ENCODE measurements at places on chromosomes 2 and 18.

DNA sequence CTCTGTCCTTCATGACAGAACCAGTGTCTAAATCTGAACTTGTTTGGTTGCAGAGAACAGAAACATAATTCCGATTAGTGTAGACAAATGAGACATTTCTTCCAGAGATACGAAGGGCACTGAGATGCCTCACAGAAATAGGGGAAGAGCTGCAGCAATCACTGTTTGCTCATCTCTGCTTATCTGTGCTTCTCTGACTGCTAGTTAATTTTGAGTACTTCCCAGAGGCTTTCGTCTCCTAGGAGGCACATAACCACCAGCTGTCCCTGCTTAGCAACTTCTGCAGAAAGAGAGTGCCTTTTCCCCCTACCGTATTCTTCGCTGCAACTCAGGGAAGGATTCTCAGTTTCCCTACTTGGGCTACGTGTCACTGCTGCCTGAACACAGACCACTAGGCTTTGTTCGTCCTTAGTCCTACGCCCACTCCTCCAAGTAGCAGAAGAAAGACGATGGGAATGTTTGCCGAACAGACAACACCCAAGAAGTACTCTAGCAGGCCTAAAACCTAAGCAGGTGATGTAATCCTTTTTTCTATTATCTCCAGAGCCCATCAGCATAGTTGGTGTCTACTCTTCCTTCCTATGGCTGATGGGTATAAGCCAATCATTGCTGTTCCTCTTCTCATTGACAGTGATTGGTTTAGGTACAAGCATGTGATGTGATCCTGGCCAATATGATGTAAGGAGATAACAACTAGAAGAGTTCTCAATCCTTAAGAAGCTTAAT is 63.6 kb downstream of the TNP1 start:
- no peak for DNase-seq

GRCh38 chr2:47741101-47741500 is 41.8 kb upstream of the MSH6 start:
- no peak for DNase-seq

DNA sequence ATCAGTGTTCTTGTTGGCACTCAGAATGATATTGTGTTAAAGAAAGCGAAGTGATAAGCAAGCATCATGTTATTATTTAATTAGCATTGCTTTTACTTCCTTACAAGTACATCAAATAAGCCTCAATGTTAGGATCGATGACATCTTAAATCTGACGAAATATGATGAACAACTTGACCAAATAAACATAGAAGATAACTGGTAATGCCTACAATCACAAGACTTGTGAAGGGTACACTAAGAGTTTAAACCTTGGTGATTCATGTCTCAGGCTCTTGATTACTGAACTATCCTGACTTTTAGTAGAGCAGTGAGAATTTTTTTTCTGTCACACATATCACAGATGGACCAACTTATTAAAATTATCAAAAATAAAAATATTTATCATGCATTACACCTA is 500.8 kb upstream of the ZEB2 start:
- DNase-seq: no peak

GRCh38 chr2:36539631-36540030 is 58.3 kb downstream of the FEZ2 start:
- no peak for DNase-seq

- no peak for DNase-seq
These were observed 306.0 kb downstream of the BCL11A start for GRCh38 chr2:60247471-60247870.

DNA sequence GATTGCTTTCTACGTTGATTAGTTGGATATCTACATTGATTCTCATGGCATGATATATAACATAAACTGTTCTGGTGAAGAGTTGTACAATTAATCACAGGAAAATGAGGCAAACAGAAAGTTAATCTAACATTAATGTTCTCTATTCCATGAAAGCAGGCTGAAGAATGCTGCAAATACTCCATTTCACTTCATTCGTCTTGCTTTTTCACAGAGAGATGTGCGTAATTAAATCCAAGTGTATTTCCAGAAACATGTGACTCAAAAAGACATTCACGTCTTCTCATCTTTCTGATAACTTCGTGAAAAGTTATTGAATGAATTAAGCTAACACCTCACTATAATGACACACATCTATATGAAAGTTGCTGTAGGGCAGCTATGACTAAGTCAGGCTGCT is 1471.5 kb downstream of the DPP10 start:
- no peak for DNase-seq

- no peak for DNase-seq
These were observed 12.5 kb upstream of the INPP5D start for GRCh38 chr2:233047667-233048066.

DNA sequence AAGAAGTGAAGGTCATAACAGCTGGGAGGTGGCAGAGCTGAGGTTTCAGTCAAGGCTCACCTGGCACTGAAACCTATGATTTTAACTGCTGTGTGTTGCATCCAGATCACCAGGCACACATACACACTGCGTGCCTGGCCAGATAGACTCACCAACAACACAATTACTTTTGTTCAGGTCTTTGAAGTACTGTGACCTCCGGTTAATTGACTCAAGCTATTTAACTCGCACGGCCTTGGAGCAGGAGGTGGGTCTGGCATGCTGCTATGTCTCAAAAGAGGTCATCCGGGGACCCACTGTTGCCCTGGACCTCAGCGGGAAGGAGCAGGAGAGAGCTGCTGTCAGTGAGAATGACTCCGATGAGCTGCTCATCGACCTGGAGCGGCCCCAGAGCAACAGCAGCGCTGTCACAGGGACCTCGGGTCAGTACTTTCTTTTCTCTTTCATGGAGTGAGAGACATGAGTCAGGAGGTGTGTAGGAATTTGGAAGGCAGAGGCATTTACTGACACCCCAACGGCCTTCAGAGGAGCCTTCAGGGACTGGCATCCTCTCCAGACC is 104.1 kb downstream of the ESCO1 start:
- DNase-seq: no peak

DNA sequence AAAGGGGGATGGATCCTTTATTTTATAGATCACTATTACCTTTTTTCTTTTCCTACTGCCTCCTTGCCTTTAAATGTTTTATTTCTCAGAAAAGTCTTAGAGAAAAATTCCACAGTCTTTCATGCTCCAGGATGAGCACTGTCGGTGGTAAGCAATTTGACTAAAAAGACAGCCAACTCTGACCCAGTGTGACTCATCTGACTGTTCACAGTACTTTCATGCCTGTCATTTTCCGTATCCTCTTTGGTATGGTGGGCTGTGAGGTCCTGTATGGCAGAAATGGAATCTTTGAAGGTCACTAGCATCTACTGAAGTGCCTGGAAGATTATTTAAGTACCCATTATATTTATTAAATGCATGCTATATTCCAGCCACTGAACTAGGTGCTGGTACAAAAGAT is 2.1 kb upstream of the RFTN2 start:
- no peak for DNase-seq

DNA sequence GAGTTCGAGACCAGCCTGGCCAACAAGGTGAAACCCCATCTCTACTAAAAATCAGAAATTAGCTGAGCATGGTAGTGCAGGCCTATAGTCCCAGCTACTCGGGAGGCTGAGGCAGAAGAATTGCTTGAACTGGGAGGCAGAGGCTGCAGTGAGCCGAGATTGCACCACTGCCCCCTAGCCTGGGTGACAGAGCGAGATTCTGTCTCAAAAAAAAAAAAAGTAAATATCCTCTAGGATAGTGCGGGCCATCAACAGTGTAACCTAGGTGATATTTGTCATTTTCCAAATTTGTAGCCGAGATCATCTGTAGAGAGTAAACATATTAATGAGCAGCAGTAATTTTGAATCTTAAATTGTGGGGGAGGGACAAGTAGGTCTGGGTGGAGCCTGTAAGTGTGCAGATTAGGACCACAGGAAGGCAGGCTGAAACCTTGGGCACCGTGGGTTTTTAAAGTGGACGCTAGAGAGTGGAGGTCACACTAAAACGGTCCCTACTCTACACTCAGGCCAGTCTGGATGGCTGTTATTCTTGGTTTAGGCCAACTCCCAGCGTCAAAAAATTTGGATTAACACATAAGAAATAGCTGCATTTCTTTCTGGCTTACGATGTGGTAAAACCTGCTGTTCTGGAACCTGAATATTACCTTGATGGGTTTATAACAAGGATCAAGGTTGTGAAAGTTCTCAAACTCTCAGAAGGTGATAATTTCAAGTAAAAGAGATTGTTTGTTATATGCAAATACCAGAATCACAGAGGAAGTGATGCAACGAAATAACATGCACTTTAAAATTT is 22.7 kb upstream of the TET3 start:
- no peak for DNase-seq

DNA sequence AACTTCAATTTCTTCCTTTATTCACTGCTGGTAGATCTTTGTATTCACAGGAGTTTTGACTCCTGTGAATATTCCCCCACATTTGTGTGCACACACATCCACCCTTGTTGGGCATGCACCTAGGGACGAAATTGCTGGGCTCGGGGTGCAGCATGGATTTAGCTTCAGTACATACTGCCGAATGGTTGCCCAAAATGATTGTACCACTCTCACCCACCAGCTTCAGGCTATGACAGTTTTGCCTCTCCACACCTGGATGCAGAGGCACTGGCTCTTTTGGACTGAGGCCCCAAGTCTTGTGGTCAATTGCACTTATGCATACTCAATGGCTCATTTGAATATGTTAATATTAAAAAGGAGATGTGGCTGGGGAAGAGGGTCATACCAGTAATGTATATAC is 65.1 kb upstream of the ODC1 start:
- no peak for DNase-seq

DNA sequence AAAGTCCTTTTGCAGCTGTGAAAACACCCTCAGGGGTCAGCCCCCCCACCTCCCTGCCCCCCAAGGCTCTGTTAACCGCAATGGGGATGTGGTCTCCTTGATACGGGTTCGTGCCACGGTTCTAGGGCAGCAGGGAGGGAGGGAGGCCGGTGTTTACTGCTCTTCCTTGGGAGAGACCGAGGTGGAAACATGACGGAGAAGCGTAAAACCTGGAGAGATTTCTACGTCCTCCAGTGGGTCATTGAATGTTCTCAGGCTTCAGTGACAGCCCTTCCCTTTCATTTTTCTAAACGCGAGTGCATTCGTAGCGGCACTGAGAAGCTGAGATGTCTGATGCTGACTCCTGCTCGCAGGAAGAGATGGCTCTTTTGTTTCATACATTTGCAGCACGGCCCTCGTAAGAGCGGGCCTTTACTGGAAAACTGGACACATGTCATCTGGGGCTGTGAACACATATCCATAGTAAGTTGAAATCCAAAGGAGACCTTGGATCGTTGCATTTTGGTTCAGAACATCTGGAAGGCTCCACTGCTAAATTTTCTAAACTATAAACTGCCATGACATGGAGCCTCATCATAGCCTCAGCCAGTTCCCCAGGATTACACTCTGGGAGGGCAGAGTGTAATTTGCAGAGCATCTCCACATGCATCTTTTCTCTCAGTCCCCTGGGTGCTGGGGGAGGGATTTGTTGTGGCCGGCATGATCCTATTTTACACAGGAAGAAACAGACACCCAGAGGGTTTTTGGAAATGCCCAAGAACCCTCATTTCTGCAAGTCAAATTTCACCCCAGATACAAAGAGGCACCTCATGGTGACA is 40.6 kb upstream of the HDAC4 start:
- no peak for DNase-seq

DNA sequence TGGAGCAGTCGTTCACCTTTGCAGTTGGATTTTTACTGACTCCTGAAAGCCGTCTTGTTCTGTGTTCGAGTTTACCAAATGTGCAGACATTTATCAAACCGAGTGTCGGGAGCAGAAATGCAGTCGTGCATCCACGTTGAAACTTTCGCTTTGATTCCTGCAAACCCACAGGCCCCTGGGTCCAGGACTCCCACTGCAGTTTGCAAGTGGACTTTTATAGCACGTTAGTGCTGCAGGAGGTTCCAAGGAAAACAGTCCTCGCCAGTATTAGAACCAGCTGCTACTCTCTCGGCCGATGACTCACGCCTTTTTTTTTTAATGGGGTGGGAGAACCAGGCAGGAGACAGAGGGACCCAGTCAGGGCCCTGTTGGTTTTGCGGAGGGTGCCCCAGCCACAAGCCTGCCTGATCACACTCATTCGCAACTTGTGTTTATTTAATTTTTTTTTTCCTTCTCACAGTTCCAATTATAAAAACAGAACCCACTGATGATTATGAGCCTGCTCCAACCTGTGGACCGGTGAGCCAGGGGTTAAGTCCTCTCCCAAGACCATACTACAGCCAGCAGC is 90.1 kb downstream of the NFATC1 start:
- no peak for DNase-seq

- DNase-seq: no peak
These were observed 727 bp upstream of the TTLL4 start for GRCh38 chr2:218709908-218710307.

DNA sequence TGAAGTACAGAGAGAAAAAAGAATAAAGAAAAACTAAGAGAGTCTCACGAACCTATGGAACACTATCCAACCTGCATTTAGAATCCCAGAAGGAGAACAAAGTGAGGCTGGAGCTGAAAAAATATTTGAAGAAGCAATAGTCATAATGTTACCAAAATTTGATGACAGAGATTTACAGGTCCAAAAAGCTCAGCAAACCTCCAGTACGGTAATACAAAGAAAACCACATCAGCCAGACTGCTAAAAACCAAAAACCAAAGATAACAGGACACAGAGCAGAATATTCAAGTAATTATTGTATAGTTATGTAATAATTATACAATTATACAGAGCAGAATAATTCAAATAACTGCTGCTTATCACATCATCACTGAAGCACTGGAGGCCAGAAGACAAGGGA is 23.7 kb downstream of the ATL2 start:
- DNase-seq: no peak

GRCh38 chr2:106541333-106541732 is 54.2 kb downstream of the CD8B2 start:
- DNase-seq: no peak

DNA sequence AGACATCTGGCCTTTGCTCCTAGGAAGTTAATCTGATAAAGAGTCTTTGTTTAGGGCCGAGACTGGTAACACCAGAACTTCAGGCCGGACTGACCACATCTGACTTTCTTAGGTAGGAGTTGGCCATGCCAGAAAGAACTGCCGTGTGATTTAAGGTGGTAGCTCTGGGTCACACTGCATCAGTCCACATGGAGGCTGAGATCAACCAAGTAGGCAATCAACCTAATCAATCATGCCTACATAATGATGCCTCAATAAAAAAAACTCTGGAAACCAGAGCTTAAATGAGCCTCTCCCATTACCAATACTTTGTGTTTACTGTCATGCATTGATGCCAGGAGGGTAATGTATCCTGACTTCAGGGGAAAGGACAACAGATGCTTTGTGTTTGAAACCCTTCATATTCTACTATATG is 44.1 kb upstream of the ORC2 start:
- DNase-seq: no peak

- DNase-seq: no peak
These were observed 29.9 kb downstream of the PELI1 start for GRCh38 chr2:64114063-64114911.

DNA sequence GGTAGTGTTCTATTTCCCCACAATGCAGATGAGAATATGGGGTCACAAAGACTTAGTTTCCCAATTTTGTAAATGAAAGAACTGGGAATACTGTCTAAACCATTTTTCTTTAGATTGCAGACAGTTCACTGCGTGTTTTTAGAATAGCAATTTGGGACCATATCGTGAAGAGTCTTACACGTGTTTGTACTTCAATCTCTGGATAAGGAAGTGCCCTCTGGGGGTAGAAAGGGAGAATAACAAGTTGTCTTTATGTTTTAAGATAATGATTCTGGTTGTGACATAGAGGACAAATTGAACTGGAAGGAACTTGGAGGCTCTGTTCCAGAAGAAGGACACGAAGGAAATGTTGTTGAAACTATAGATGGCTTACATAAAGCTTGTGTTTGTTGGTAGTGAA is 457.7 kb downstream of the CBLN2 start:
- DNase-seq: no peak

- DNase-seq: no peak
These were observed 96.7 kb downstream of the AP1S3 start for GRCh38 chr2:223740679-223741078.

- no peak for DNase-seq
These were observed 22.7 kb upstream of the GULP1 start for GRCh38 chr2:188269004-188269403.

Data from stimulated activated CD4-positive, alpha-beta T cell treated with anti-CD3 and anti-CD28 coated beads, Interleukin-15, amount 100 ng/mL, for 1 hour (primary cell).